ENCODE measurements at places on chromosomes 5 and 9.

- no peak for DNase-seq
These were observed 19.7 kb upstream of the GDA start for GRCh38 chr9:72129271-72130156.

DNA sequence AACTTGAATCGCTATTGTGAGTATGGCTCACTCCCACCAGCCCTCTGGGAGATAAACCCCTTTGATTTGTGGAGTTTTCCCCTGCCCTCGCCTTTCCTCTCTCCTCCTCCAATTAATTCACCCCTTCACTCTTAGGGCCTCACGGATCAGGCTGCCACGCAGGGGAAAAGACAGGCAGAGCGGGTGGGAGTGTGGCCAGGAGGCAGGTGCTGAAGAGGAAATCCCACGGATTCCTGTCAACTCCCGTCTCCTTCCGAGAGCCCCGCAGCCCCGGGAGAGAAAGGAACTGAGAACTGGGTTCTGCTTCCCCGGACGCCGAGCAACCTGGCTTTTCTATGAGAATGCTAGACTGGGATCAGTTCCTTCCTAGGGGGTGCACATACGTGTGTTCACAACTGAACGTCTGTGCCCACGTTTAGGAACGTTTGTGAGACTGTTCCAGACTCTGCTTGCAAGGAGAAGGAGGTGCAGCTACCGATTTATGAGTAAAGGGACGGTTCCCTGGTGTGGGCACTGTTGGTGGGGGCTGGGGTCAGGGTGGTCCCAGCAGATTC is 314.5 kb upstream of the TLE4 start:
- DNase-seq = no peak

- DNase-seq = no peak
These were observed 179.0 kb downstream of the YTHDC2 start for GRCh38 chr5:113692466-113692865.

DNA sequence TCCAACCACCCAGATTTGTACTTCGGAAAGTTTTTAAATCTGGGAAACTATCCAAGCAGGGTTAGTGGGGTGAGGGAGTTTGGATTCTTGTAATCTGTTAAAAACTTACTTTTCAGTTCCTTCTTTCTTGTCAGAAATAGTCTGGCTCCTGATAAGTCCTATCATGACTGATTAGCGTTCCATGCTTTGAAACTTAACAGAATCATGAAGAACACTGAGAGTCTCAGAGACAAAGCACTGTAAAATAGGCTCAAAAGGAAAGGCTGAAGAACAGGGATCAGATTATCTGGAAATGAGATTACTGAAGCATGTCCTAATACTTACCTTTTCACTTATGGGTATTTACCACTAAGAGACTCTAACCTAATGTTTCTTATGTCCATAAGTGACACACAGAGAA is 242.5 kb downstream of the ARRDC3 start:
- no peak for DNase-seq

GRCh38 chr5:157888814-157889532 is 30.0 kb upstream of the CLINT1 start:
- peak; percentile 37 for DNase-seq

GRCh38 chr9:127211983-127212382 is 52.6 kb upstream of the GARNL3 start:
- DNase-seq = no peak

DNA sequence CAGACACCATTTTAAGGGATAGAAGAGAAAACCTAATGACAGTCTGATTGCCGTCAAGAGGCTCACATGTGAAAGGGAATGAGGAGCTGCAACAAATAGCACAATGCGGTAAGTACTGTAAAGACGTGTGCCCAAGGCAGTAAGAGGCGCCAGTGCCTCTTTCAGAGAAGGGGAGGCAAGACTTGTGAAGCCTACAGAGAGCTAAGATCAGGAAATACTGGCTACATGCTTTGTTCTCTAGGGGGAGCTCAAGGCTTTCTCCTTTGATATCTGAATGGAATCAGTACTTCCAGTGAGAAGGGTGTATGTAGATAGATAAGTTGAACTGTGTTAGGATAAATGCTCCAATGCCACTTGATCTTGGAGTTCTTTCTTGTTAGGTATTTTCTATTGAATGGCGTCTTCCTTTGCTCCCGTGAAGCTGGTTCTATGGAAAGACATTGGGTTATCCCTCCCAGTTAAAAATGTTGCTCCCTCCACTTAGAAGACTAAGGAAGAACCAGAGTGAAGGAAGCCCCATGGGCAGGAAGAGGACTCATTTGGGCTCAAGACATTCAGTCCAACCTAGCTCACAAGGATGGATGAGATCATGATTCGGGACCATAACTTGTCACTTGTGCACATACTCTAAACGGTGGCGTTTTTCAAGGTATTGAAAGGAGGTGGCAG is 23.5 kb upstream of the ALDOB start:
- DNase-seq = peak; percentile 34

GRCh38 chr5:94890907-94891306 is 272.4 kb downstream of the SLF1 start:
- no peak for DNase-seq

- DNase-seq = no peak
These were observed 15.0 kb upstream of the NEURL1B start for GRCh38 chr5:172626031-172626581.

GRCh38 chr9:129069862-129070641 is 10.9 kb upstream of the DOLPP1 start:
- no peak for DNase-seq

- DNase-seq = no peak
These were observed 16.4 kb upstream of the DOLPP1 start for GRCh38 chr9:129064499-129064908.

- no peak for DNase-seq
These were observed 176.4 kb downstream of the FGF18 start for GRCh38 chr5:171595801-171596231.

- no peak for DNase-seq
These were observed 136.7 kb downstream of the CDC42SE2 start for GRCh38 chr5:131400585-131400984.

GRCh38 chr5:147538236-147538635 is 28.4 kb upstream of the DPYSL3 start:
- no peak for DNase-seq

GRCh38 chr5:79297661-79298060 is 61.7 kb downstream of the JMY start:
- no peak for DNase-seq

- DNase-seq = no peak
These were observed 8.4 kb upstream of the FAM81B start for GRCh38 chr5:95382801-95383200.

DNA sequence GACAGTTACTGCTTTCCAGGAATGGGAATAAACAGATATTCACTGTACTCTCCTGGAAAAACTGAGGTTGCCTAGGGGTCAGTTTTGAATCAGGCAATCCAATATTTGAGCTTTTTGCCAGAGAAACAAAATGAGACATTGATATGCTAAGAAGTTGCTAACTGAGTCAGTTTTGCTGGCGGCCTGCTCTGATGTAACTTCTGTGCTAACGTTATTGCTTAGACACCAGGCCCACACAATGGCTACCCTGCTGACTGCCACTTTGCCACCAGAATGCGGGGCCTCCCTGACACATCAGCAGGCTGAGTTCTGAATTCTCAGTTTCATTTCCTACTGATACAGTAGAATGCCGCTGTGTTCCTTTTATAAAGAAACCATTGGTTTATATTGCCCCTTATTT is 18.2 kb upstream of the ZNF618 start:
- no peak for DNase-seq

DNA sequence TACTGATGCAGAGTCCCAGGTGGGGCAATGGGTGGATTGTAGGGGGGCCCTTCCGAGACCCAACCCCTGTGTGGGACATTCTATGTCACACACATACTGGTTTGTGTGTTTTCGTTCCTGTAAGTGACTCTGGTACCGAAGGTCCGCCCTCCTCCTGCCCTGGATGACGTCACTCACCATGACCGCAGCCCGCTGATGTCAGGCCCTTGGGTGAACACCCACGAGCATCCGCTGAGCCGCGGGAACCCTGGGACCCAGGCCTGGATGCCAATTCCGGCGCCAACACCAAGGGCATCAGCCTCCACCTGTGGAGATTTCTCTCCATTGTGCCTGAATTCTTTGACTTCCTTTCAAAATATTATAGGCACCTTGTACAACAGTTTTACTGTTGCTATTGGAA is 184.3 kb downstream of the MTRR start:
- no peak for DNase-seq

DNA sequence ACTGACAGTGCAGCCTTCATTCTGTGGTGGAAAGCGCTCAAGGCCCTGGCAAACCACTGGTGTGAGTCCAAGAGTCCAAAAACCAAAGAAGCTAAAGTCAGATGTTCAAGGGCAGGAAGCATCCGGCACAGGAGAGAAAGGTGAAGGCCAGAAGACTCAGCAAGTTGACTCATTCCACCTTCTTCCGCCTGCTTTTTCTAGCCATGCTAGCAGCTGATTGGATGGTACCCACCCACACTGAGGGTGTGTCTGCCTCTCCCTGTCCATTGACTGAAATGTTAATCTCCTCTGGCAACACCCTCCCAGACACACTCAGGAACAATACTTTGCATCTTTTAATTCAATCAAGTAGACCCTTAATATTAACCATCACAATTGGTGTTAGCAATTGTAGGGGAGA is 296.1 kb downstream of the NDUFS4 start:
- DNase-seq = no peak

GRCh38 chr5:27010646-27011045 is 27.7 kb downstream of the CDH9 start:
- no peak for DNase-seq

DNA sequence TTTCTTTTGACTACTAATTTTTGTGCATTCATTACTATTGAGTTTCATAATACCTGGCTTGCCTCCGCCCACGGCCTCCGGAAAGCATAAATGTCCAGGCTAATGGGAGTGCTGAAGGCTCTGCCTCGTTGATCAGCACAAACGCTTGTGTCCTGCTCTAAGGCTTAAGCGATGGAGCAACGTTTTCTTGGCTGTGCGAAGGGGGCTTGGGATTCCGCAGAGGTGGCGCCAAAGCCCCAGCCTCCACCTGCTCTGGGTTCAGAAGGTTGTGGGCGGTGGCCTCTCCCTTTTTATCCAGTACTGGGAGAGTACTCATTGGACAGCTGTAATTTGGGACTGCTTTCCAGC is 19.7 kb downstream of the ANXA2R start:
- DNase-seq = peak; percentile 68

GRCh38 chr5:179154346-179154990 is 94.3 kb downstream of the ZNF354C start:
- no peak for DNase-seq

DNA sequence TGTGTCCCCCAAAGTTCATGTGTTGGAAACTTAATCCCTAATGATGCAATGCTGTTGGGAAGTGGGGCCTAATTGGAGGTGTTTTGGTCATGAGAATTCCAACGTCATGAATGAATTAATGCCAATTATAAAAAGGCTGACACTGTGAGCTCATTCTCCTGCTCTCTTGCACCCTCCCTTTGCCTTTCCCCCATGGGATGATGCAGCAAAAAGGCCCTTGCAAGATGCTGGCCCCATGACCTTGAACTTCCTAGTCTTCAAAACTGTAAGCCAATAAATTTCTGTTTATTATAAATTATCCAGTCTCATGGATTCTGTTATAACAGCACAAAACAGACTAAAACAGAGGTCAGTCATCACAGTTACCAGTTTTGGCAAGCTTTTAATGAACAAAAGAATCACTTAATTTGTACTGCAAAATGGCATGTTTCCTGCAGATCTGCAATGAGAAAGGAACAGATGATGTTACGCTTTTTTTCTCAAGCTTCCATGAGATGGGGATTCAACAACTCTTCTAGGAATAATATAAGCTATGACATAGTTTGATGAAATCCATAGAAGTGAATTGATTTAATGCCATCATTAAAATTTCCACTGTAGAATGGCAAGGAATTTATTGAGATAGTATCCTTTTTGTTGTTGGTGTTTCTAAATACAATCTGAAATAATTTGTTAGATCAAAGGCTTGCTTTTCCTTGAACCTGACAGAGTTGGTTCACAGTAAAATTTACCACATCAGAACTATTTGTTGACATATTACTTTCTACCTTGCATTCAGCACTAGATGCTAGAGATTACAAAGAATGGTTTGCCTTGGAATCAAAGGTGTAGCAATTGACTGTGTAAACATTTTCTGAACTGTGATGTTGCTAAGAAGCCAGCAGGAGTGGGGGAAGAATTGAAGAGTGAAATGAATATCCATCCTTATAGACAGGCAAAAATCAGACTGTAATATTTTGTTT is 29.3 kb upstream of the RFK start:
- no peak for DNase-seq

- DNase-seq = no peak
These were observed 273.7 kb downstream of the FANCC start for GRCh38 chr9:95043826-95044225.

DNA sequence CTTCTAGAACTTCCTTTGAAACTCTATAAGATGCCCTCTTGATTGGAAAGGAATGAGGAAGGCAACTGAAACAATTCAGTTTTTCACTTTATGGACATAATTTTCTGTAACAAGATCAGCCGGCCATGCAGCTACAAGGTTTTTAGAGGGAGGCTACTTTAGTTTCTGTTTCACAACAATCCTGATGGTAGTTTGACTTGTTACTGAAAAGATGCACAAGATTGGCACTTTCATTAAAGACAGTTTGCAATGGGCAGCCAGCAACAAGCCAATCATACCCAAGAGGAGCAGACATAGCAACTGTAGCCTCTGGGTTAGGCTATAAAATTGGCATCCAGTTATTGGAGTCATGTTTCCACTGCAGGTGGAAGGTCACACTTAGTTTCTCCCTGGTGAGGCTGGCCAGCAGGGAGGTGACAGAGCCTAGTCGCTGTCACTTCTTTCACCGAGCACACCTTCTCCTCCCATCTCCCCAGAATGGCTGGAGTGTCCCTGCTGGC is 74.3 kb upstream of the TGFBR1 start:
- no peak for DNase-seq

DNA sequence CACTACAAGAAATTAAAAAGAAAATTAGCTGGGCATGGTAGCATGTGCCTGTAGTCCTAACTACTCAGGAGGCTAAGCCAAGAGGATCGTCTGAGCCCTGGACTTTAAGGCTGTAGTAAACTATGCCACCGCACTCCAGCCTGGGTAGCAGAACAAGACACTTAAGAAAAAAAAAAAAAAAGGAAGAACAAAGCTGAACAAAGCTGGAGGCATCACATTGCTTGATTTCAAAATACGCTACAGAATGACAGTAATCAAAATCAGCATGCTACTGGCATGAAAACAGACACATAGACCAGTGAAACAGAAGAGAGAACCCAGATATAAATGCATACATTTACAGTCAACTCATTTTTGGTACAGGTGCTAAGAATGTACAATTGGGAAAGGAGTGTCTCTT is 14.5 kb upstream of the OTULIN start:
- no peak for DNase-seq

- DNase-seq = no peak
These were observed 7.0 kb downstream of the NOTCH1 start for GRCh38 chr9:136538599-136539426.

DNA sequence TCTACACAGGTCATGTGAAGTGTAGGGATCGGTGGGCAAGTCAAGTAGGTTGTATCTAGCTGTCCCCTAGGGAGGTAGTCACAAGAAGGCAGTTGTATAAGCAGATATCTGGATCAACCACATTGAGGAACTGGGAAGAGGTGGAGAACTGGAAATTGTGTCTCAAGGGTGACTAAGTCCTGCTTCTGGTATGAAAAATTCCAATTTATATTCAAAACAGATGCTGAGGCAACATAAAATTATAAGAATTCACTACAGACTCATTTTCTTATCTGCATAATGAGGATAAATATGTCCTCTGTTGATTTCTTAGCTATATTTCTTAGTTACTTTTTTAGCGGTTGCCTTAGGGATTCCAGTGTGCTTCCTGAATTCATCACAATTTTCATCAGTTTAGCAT is 46.8 kb downstream of the GALNT12 start:
- DNase-seq = no peak
